Daoy (cell line): ENCODE measurements at places on chromosomes 7 and 10.

- DNase-seq, result no peak
These were observed 15.9 kb downstream of the MKI67 start for GRCh38 chr10:128110339-128110738.

DNA sequence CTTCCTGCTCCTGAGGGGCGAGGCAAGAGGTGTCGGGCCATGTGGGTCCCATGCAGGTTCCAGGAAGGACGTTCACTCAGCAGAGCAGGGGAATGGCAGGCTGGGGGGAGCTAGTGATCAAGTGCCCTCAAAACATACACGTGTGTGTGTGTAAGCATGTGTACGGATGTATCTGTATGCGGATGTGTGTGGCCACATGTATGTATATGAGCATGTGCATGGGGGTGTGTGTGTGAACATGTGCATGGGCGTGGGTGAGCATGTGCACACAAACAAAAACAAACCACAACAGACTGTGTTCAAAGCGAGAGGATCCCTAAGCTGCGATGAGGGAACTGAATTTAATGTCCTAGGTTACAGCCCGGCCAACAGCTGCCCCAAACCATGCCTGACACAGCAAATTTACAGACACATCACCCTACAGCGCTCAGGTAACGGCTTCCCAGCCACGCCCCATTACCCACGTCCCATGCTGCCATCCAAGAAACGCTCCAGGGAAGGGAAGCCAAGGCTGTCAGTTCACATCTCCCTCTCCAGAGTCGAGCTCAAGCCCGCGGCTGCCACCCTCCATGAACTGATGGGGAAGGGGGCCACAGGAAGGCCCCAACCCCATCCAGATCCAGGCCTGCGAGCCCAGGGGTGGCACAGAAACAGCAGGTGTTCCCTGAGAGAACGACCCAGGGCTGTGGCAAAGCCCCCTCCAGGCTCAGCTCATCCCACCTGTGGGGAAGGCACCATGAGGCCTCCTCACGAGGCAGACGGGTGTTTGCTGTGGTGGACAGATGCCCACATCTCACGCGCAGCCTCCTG lies 56.6 kb downstream of the PTPRN2 start:
- no peak for DNase-seq

GRCh38 chr10:78579995-78580394 lies 488.8 kb upstream of the ZMIZ1 start:
- peak; percentile 19 for DNase-seq

DNA sequence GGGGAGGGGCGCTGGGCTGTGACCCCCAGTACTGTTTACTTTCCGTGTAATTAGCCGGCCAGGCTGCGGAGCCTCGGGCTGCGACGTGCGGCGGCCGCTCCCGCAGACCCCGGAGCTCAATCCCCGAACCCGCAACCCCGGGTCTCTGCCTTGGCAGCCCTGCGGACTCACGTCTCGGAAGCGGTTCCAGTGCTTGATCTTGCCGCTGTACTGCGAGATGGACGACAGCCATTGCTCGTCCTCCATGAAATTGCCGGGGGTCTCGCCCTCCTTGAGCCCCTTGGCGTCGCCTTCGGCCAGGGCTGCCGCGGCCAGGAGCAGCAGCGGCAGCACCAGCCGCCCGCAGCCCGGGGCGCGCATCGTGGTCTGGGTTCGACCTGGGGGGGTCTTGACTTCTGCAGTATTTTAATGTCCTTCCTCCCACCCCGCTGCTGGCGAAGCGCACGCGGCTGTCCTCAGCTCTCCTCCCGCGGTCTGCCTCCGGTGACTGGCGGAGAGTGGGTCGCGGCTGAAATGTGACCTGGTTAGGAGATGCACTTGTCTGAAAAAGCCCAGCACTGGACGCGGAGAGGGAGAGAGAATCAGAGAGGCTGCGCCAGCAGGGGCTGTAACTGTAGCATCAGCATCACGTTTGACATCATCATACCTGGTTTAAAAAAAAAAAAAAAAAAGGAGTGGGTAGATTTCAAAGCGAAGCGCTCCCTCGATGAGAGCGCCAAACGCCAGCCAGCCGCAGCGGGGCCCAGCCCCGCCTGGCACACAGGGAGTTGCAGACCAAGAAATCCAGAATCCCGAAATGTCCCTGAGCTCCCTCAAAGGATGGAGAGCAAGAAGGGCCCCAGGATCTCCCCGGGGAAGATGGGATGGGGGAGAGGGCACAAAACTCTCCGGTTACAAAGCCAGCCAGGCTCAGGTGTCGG lies at the start of gene SPOCK2:
TSS of gene SPOCK2 (minus strand) at position 583 of the 920 bp plus-strand sequence. CDS start at position 360, 223 bp downstream.
- no peak for DNase-seq

- no peak for DNase-seq
These were observed 108.8 kb downstream of the SPAG6 start for GRCh38 chr10:22453948-22454591.

GRCh38 chr7:33075818-33076518 lies 13.4 kb upstream of the NT5C3A start:
- no peak for DNase-seq

DNA sequence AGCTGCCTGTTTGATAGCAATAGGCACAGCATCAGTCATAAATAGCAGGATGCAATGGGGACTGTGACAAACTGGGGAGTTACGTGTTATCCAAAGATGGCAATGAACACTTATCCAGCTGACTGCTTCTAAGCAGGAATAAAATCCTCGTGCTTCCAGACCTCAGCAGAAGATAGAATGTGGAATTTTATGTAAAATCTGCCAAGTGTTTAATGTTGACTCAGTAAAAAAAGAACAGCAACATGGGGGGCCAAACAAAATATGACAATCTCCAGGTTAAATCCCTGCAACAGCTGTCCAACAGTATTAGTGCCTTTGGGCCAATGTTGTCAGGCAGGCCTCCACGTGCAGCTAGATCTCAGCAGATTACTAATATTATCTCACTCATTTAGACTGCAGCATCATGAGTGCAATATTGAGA lies 127.3 kb downstream of the SEMA3C start:
- DNase-seq, result no peak

GRCh38 chr7:116209561-116210070 lies 723 bp upstream of the TES start:
- no peak for DNase-seq

- no peak for DNase-seq
These were observed 22.2 kb upstream of the UNCX start for GRCh38 chr7:1210321-1210978.
